ENCODE measurements at places on chromosomes 6 and 20.

- no peak for DNase-seq
These were observed 23.0 kb downstream of the RNASET2 start for GRCh38 chr6:166933396-166933795.

GRCh38 chr6:106856227-106856874, 118.2 kb downstream of the CD24 start:
- DNase-seq: no peak

DNA sequence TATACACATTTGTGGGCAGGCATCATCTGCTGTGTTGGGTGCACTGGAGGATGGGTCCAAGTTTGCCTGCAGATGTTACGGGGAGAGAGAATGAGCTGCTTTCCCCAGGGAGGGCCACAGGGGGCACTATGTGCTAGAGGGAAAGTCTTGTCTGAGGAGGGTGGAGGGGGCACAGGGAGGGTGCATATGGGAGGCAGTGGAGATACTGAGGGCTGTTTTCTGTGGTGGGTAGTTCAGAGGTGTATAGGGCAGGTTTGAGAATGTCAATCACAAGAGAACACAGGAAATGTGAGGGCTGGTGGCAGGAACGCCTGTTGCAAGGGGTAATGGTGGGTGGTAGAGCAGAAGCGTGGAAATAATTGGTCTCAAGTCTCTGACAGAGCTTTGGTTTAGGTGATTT, 7.7 kb upstream of the PTPRA start:
- DNase-seq: no peak

- no peak for DNase-seq
These were observed 259.0 kb downstream of the SYNE1 start for GRCh38 chr6:152378169-152378568.

DNA sequence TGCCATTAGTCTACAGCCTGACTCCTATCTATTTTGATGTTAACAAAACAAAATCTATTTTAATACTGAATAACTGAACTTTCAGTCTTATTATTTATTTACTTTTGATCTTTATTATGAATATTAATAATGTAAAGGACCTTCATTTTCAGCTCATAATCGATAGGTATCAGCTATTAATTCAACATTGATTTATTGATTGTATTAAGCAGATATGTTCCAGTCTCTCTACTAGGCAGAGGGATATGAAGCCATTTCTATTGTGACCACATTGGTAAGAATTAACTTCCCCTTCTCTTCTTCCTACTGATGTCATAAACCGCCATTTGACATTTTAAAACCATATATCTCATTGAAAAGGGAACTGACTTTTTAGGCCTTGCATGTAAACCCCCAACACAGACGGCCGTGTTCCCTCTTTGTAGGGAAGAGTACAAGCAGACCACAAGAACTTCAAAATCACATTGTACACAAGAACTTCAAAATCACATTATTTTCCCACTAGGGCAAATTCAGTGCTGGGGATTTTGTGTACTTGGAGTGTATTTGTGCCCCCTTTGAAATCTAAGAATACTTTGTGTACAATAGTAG, 69.5 kb upstream of the FABP7 start:
- no peak for DNase-seq

- DNase-seq: no peak
These were observed 7.4 kb downstream of the AAR2 start for GRCh38 chr20:36243726-36244125.

GRCh38 chr6:108948181-108948661, 100.0 kb downstream of the ARMC2 start:
- DNase-seq: no peak

GRCh38 chr20:61628901-61629601, 377.0 kb downstream of the CDH4 start:
- DNase-seq: no peak

DNA sequence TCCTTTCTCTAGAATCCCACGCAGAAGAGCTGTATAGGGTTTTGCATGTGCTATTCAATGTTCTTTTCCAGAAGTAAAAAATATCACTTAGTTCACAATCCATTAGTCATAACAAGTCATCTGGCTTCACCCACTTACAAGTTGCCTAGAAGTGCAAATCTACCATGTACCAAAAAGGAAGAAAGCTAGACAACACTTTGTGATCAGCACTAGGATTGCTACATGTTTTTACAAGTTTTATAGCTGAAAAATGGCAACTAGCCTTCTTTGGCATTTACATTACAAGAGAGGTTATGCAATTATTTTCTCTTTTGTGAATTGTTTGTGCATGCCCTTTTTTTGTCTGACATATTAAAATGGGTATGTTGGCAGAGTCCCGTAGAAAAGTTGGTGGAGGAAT, 85.6 kb upstream of the PTPRK start:
- no peak for DNase-seq
